ENCODE measurements at places on chromosomes 13 and 19. TPM values are rescaled to one million over a fixed set of nuclear protein-coding genes. Genes with fewer than 3 reads are reported as not detected.

Gene PTH2
- not detected for polyA plus RNA-seq

DNA sequence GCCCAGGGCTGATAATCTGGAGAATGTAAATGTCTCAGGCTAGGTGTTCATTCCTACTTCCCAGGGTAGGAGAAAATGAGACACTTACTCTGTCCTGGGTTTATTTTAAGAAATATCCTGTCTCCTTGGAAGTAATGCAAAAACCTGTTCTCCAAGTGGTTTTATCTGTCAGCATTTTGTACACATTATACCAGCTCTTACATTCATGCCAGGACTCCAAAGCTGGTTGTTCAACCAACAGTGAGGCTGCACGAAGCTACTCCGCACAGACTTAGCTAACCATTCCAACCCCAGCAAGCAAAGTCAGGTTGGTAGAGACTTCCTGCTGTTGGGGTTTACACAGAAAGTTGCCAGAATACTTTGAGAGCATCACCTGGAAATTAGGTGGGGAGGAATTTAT lies 55.6 kb downstream of the SLC7A1 start:
- no peak for DNase-seq

DNA sequence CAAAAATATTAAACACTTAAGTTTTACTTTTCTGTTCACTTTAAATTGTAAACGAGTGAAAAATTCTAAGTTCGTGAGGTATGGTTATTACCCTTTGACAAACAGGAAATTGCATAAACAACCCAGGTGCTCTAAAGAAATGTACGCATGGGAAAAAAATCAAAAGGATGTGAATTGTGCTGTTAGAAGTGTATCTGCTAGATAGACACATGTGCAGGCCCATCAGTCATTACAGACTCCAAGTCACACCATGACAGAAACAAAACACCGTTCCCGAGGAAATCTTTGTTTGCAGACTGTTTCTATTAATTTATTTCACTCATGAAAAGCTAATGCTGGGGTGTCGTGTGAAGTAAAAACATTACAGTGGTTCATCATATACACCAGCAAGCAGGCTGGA lies 17.0 kb upstream of the DOCK9 start:
- DNase-seq: no peak

GRCh38 chr13:107216046-107216755 lies 648.3 kb upstream of the ARGLU1 start:
- no peak for DNase-seq

- no peak for DNase-seq
Observed at GRCh38 chr19:35346193-35347052, 1.3 kb upstream of the FFAR1 start.

Data from large intestine (tissue), 12 donors.